CD8-positive, alpha-beta memory T cell (primary cell): ENCODE measurements at places on chromosomes 2 and 18. TPM values are rescaled to one million over a fixed set of nuclear protein-coding genes. Genes with fewer than 3 reads are reported as not detected.

Gene CD28
- 64.1 TPM for total RNA-seq

DNA sequence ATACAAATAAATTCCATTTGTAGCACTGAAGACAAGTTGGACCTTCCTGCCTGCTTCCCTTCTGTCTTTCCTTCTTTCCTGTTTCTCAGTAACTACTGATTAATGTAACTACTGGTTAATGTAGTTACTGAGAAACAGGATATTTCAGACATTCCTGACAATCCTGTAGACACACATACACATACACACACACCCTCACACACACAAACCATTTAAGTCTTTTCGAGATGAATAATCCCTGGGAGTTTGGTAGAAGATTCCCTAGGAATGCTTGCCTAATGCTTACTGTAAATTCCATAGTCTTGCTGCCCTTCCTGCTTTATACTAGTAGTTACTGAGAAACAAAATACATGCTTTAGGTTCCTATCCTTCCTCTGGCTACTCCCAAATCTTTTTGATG lies 83.9 kb downstream of the PIK3C3 start:
- peaks cover 28% of the 10 kb centered on the region for H3K36me3 ChIP-seq
- H3K27me3 ChIP-seq: no peaks in the 10 kb centered on the region
- no peak for DNase-seq
- H3K4me3 ChIP-seq: no peak overlapping the region
- no peaks in the 10 kb centered on the region for H3K4me1 ChIP-seq

DNA sequence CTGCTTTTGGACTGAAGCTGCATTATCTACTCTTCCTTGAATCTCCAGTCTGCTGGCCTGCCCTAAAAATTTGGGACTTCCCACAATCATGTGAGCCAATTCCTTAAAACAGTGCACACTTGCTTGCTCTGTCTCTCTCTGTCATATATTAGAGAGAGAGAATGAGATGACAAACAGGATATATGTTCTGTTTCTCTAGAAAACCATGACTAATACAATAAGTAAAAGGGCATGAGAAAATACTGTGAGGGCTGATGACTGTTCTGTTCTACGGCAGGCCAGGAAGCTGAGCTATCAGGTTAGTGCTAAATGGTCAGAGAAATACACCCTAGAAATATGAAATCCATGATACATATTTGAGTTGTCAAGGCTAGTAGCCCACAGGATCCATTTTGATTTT lies 1896.8 kb upstream of the CELF4 start:
- H3K36me3 ChIP-seq: no peaks in the 10 kb centered on the region
- H3K27ac ChIP-seq: no peak overlapping the region
- no peak overlapping the region for H3K4me3 ChIP-seq
- DNase-seq: no peak

Gene DQX1
- total RNA-seq: 0.51 TPM

- no peak for DNase-seq
- peaks cover 4% of the 10 kb centered on the region for H3K4me1 ChIP-seq
- no peaks in the 10 kb centered on the region for H3K27me3 ChIP-seq
- no peak overlapping the region for H3K4me3 ChIP-seq
Measured at GRCh38 chr2:8552293-8552801, 129.5 kb upstream of the ID2 start.

DNA sequence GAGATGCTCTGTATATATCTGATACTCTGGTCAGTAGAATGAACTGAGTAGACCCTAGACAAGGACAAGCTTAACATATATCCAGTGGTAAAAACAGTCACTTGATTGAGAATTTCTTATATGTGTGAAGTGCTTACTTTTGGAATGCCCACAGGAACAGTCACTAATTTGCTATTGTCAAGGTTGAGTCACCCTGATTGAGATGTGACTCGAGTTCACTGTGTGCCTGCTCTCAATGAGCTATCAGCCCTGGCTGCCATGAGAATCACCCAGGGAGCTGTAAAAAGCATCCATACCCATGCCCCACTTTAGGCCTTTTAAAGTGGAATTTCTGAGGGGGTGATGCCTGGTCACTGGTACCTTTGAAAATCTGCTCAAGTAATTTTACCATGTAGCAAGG lies 283.7 kb downstream of the SUCLG1 start:
- H3K4me3 ChIP-seq: no peak overlapping the region
- no peaks in the 10 kb centered on the region for H3K36me3 ChIP-seq
- no peaks in the 10 kb centered on the region for H3K27me3 ChIP-seq
- no peaks in the 10 kb centered on the region for H3K4me1 ChIP-seq
- DNase-seq: no peak

DNA sequence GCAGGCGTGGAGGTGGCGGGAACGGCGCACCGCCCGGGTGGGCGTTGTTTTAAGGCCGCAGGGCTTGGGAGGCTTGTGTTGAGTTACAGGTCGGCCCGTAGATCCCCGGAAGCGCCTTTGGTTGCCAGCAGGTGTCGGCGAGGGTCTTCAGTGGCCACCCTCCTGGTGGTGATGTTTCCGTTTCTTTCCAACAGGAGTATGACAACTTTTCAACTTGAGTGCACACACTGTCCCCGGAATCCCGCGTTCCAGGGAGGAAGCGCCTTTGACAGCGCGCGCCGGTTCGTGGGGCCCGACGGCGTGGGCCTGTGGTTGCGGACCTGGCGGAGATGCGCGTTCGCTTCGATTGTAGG lies 1.0 kb upstream of the HDAC4 start:
- no peaks in the 10 kb centered on the region for H3K36me3 ChIP-seq
- H3K27me3 ChIP-seq: no peaks in the 10 kb centered on the region
- H3K4me3 ChIP-seq: peak overlapping the region; percentile 93
- no peak for DNase-seq
- H3K4me1 ChIP-seq: peaks cover 31% of the 10 kb centered on the region
- peak overlapping the region; percentile 97 for H3K27ac ChIP-seq

- H3K4me3 ChIP-seq: no peak overlapping the region
- H3K27me3 ChIP-seq: no peaks in the 10 kb centered on the region
- no peak for DNase-seq
- peaks cover 16% of the 10 kb centered on the region for H3K4me1 ChIP-seq
- no peaks in the 10 kb centered on the region for H3K36me3 ChIP-seq
- no peak overlapping the region for H3K27ac ChIP-seq
Measured at GRCh38 chr2:128369602-128370467, 51.2 kb upstream of the HS6ST1 start.
